ENCODE measurements at places on chromosomes 1 and 21.

- DNase-seq, result no peak
Measured at GRCh38 chr1:214702556-214702955, 99.6 kb downstream of the CENPF start.

GRCh38 chr1:58936973-58937372 lies 153.1 kb upstream of the JUN start:
- no peak for DNase-seq

DNA sequence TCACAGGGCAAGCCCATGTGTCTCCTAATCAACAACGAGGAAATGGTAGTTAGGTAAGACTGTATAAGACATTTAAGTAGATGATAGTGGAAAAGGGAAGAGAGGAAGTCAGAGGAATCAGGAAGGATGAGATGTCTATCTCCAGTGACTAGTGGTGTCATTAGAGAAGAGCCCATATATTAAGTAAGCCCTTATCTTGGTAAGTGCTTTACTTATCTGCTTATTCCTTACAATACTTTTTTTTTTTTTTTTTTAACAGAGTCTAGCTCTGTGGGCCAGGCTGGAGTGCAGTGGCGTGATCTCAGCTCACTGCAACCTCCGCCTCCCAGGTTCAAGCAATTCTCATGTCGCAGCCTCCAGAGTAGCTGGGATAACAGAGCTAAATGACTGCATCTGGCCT lies 29.5 kb downstream of the RNF11 start:
- no peak for DNase-seq

DNA sequence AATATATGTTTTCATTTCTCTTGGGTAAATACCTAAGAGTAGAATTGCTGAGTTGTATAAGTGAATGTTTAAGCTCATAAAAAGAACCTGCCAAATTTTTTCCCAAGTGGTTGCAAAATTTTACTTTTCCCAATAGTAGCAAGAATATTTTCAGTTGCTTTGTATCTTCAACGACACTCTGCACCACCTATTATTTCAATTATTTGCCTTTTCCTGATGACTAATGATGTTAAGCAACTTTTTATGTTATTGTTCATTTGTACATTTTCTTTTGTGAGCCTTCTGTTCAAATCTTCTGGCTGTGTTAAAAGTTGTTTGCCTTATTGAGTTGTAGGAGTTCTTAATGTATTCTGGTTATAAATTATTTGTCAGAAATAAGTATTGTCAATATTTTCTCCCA lies 299.1 kb upstream of the NRIP1 start:
- DNase-seq, result no peak

DNA sequence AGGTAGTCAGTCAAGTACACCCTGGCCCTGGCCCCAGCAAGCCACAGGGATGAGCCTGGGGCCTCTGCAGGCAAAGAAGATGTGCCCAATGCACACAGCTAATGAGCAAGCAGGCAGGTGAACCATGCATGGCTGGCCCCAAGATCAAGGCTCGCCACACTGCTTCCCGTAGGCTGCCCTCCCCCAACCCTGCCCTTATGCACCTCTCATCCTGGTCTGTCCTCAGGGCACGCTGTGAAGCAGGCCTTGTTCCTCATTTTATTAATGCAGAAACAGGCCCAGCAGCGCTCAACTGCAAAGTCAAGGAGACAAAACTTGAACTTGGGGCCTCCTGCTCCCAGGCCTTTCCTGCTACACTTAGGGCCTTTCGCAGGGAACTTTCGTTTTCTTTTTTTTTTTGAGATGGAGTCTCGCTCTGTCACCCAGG lies 35.6 kb upstream of the ID3 start:
- no peak for DNase-seq

DNA sequence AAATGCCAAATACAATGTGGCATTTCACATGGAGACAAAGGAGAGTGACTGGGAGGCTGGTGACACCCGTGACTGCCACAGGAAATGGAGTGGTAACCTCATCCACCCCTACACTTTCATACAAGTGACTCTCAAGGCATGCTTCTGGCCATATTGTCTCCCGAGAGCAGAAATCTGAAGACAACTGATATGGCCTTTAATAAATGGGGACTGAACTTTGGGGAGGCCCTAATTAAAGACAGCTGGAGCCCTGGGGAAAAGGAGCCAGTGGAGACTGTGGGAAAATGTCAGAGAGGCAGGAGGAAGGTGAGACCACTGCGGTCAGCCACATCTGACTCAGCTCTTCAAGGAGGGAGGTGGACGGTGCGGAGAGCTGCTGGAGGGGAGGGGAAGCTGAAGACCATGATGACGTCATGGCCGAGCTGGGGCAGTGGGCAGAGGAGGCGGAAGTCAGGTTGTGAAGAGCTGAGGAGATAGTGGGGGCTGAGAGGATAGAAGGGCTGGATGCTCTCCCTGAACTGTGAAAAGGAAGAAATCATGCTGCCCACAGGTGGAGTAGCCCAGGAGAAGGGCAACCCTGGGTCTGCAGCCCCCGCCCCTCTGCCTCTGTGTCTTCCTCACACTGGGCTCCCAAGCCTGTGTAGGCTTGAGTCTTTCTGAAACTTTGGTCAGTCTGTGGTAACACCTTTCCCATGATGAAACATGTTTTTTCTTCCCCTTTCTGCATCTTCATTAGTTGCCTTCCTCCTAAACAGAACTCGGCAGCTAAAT lies 14.0 kb upstream of the NCF2 start:
- no peak for DNase-seq

- peak; percentile 47 for DNase-seq
Measured at GRCh38 chr1:240562111-240562590, 49.8 kb downstream of the GREM2 start.

- DNase-seq, result no peak
Measured at GRCh38 chr1:202689493-202690342, 20.5 kb downstream of the SYT2 start.

- no peak for DNase-seq
Measured at GRCh38 chr1:223423641-223424233, 30.5 kb downstream of the CCDC185 start.

DNA sequence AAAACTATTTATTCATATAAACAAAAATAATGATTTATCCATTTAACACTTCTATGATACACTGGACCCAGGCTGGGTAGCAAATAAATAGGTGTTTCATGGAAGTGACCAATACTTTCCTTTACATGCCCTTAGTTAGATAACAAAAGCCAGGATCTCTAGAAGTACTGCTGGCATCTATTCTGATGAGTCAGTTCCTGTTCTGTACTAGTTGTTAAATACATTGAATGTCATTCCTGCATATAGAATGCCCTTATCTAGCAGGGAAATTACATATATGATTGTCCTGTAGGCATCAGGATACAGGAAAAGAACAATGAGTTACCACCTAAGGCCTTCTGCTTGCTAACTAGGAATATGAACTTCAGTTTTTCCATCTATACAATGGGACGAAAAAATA lies 130.8 kb downstream of the HFM1 start:
- DNase-seq, result no peak

- no peak for DNase-seq
Measured at GRCh38 chr1:1941868-1942752, 23.0 kb upstream of the TMEM52 start.

DNA sequence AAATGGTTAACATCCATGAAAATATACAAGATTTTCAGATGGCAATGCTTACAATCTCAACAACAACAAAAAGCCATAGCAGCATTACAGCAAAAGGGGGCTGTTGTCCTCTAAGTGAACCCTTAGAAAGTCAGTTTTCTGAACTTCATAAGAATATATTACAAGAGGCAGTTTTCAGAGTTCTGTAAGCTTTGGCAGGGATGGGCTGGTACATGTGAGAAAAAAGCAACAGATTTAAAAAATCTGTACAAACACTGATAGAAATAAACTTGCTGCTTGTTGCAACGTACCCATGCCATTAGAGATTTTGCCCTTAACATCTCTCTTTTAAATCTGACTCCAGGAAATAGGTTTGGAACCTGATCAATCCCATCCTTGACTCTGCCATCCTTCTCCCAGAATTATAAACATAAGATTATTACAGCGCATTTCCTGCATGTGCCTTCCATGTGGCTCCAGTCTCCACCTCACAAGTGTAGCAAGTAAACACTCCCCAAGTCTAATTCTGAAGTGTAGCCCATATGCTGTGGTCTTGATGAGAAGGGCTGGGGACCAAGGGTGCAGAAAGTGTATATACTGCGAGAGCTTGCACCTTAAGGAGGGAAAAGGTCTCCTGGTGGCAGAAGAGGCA lies 101.4 kb upstream of the TSPAN2 start:
- DNase-seq, result no peak
